ENCODE measurements at places on chromosomes 11 and 22.

GRCh38 chr11:78722786-78723185, 148.1 kb upstream of the NARS2 start:
- no peak for DNase-seq

- DNase-seq: no peak
Measured at GRCh38 chr11:128246364-128246801, 341.0 kb downstream of the ETS1 start.

GRCh38 chr11:44524751-44525201, 40.7 kb upstream of the CD82 start:
- no peak for DNase-seq

- no peak for DNase-seq
Measured at GRCh38 chr11:73598719-73599379, 937 bp upstream of the FAM168A start.

GRCh38 chr11:76329983-76330382, 50.9 kb downstream of the THAP12 start:
- DNase-seq: no peak

- DNase-seq: no peak
Measured at GRCh38 chr11:43532041-43532440, 148.5 kb upstream of the HSD17B12 start.

Measured in stimulated activated CD8-positive, alpha-beta memory T cell treated with anti-CD3 and anti-CD28 coated beads, Interleukin-12 subunit alpha, Interleukin-12 subunit beta, amount 100 ng/mL, for 4 hours (primary cell).